ENCODE measurements at places on chromosomes 1 and 21.
A peak's percentile ranks its signal among the peaks of the same experiment; 100 is the strongest.

DNA sequence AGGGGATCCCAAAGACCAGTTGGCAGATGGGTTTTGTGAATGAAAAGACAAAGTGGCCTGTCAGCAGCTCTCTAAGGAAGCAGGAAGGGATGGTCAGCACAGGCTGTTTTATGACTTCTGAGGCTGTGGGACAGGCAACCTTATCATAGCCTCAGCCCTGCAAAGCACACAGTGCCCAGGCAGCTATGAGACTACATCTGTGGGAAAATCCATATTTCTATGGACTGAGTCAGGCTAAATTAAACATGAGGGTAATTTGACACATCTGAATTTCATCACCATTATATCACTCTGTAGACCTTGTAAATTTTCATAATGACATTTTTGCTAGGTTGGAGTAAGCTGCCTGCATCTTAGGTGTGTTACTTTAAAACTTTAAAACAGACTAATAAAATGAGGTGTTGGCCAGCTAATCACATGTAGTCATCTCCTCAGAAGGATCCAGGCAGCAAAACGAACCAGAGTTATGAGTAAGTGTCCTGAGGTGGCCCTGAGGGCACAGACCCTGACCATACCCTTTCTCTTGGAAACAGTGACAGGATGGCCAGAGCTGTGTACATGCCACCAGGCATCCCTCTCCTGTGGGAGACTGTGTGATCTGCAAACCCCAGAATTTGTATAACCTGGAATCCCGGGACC, 14.6 kb downstream of the NGF start:
- DNase-seq, result no peak

- no peak for DNase-seq
These were observed 49.5 kb downstream of the SLC19A1 start for GRCh38 chr21:45492765-45493164.

DNA sequence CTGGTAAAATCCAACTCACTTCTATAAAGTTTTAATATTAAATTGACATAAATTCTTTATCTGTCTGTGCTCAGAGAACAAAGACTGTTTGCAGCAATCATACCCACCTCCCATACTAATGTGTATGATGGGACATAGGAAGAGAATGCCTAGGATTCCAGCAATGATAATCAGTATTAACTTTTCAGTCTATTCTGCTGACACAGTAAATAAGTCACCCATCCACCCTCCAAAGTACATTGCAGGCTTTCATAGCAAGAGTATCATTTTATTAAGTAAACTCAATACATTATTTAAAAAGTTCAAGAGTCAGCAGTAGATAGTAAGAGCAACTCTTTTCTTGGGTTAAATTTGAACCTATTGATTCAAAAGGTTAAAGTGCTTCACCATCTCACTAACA, 8.8 kb downstream of the RBM34 start:
- no peak for DNase-seq

GRCh38 chr1:203772836-203773235, 7.9 kb downstream of the LAX1 start:
- no peak for DNase-seq

DNA sequence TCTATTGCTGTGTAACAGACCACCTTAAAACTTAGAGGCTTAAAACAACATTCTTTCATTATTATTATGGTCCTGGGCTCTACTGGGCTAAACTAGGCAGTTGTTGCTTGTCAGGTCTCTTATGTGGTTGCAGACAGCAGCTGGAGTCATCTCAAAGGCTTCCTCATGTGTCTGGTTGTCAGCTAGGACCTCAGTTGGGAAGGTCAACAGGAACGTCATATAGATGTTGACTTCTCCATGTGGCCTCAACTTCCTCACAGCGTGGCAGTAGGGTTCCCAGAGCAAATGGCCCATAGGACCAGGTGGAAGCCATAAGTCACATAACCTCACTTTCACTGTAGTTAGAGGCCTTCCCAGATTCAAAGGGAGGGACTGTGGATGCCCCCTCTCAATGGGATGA, 15.4 kb upstream of the MEF2D start:
- no peak for DNase-seq

DNA sequence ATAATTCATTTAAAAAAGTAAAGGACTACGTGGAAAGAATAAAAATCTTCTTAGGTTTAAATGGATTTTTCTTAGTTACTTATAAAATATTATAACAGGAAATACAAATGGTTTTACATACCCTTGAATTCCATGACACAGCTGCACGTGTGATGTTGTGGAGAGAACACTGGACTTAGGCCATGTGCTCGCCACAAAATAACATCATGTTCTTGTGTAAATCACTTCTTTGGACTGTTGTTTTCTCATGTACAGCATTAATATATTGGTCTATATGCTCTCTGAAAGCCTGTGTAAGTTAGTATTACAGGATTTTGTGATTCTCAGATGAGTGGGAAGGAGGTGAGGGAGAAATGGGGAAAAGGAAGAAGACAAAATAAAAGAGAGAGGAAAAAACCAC, 228.2 kb downstream of the DNM3 start:
- no peak for DNase-seq

GRCh38 chr1:85577419-85578320, 2.9 kb upstream of the CCN1 start:
- DNase-seq, result no peak

- no peak for DNase-seq
These were observed 37.8 kb upstream of the MPC2 start for GRCh38 chr1:167974698-167975097.

DNA sequence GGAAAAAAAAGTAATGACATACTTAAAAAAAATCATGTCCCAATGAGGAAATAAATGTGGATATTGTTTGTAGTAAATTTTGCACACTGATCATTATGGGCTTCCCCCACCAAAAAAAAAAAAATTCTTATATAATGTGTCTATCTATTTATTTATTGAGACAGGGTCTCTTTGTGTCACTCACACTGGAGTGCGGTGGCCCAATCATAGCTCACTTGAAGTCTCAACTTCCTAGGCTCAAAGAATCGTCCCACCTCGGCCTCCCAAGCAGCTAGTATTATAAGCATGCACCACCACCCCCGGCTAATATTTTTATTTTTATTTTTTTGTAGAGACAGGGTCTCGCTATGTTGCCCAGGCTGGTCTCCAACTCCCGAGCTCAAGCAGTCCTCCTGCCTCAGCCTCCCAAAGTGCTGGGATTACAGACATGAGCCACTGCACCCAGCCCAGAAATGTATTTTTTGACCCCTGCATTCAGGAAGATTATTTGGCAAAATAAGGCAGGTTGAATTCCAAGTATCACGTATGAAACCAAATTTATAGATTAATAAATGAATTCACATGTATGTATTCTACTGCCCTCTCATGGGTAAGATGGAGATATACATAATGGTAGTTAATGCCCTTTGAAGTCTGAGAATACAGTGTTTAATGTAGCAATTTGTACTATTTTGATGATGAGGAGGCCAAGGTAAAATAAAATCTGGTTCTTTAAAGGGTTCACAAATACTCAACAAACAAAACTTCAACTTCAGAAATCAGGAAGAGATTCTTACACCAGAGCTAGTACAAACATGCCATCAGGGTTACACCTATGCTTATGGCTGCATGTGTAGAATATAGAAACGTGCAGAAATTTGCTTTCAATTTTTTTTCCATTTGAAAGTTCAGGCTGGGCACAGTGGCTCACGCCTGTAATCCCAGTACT, 1.4 kb upstream of the DENND2C start:
- no peak for DNase-seq

DNA sequence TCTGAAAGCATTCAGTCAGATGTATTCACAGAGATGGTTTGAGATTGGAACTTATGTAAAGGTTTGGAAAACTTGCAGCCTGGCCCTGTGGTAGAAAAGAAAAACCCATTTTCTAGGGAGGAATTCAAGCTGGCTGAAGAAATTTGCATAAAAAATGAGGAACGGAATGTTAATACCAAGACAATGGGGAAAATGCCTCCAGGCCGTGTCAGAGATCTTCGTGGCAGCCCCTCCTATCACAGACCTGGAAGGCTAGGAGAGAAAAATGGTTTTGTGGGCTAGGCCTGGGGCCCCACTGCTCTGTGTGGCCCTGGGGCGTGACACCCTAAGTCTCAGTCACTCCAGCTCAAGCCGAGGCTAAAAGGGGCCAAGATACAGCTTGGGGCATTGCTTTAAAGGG, 26.7 kb downstream of the NME7 start:
- no peak for DNase-seq

- no peak for DNase-seq
These were observed 171.0 kb downstream of the ZC3H11B start for GRCh38 chr1:219441884-219442283.

- DNase-seq, result peak; percentile 9
These were observed 128.7 kb upstream of the DPYD start for GRCh38 chr1:98049370-98050135.

- DNase-seq, result no peak
These were observed 105.8 kb upstream of the WLS start for GRCh38 chr1:68338081-68338480.

DNA sequence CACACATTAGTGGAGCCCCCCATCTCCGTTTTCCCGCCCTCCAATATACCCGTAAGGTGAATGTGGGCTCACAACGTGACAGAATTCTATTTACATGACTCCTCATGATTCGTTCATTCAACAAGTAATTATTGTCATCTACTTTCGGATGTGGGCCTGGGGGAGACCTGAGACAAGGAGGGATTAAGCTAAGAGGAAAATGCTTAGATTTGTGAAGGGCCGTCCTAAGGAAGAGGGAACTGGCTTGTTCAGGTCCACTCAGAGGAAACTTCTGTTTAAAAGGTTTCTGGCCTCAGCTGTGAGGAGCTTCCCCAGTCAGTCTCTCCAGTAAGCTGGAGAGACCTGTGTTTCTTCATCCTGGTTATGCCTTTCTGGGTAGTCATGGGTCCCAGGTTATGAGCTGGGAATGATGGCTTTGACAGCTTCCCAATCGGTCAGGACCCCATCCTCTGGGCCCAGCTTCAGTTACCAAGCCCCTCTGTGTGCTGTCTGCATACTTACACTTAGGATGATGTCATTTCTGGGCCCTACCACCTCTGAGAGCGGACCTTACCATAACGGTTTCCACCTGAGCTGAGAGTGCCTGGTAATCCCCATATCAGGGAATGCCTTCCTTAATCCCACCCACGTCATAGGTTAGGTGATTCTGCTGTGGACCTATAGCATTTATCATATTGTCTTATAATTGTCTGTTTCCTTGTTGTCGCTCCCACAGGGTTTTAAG, 687 bp upstream of the ERI3 start:
- no peak for DNase-seq

- DNase-seq, result peak; percentile 51
These were observed 4.1 kb downstream of the KRTAP13-4 start for GRCh38 chr21:30434033-30434631.

DNA sequence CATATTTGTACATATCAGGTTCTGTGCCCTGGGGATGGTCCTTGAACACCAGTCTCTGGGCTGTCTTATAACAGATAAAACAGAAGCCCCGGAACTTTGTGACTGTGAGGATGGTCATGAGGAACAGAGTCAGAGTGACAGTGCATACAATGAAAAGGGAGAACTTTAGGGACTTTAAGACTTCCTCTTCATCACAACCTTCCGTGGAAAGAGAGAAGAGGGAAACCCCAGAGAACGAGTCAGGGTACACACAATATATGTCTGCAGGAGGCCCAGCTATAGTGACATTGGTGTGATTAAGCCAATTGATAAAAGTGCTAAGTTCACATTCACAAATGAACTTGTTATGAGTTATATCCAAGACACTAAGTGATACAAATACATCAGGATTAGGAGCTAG, 32.1 kb downstream of the TLR5 start:
- DNase-seq, result no peak

DNA sequence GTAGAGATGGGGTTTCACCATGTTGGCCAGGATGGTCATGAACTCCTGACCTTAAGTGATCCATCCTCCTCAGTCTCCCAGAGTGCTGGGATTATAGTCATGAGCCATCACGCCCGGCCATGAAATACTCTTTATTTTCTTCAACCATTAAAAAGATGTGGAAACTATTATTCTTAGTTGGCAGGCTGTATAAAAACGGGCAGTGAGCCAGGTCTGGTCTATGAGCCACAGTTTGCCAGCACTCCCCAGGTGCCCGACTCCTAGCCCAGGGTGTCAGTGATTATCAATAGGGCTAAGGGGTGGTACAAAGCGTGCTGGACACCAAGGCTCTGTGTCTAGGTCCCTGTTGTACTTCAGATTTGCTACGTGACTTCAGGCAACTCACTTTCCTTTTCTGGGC, 3.7 kb upstream of the TMEM61 start:
- no peak for DNase-seq

GRCh38 chr21:43979654-43980053, 32.5 kb upstream of the TRAPPC10 start:
- no peak for DNase-seq

DNA sequence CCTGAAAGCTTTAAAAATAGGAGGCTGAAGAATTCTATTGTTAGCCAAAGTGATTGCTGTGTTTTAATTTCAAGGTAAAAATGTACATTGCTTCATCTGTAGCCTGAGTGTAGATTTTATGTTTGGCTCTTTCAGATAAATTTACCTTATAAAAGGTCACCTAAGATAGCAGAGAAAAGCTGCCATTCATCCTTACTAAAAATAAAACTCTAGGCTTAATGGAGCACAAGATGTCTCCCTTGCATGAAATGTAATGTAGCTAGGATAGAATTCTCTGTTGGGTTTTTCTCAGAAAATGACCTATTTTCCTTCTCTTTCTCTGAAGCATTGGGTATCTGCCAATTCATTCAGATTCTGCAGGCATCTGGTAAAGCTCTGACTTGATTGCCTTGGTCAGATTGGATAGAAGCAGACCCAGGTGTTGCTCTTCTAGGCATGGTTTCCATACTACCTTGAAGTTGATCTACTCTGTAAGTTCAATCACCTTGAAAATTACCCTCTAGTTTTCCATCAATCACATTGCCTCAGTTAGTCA, 176.6 kb upstream of the GORAB start:
- DNase-seq, result no peak

GRCh38 chr1:17185485-17185860, 19.5 kb upstream of the PADI1 start:
- peak; percentile 16 for DNase-seq

- DNase-seq, result peak; percentile 65
These were observed 61.1 kb downstream of the XCL1 start for GRCh38 chr1:168637350-168637991.

- peak; percentile 83 for DNase-seq
These were observed 1.6 kb upstream of the MMP23B start for GRCh38 chr1:1630191-1630964.

GRCh38 chr1:161085165-161085564, 4.2 kb downstream of the NECTIN4 start:
- no peak for DNase-seq

DNA sequence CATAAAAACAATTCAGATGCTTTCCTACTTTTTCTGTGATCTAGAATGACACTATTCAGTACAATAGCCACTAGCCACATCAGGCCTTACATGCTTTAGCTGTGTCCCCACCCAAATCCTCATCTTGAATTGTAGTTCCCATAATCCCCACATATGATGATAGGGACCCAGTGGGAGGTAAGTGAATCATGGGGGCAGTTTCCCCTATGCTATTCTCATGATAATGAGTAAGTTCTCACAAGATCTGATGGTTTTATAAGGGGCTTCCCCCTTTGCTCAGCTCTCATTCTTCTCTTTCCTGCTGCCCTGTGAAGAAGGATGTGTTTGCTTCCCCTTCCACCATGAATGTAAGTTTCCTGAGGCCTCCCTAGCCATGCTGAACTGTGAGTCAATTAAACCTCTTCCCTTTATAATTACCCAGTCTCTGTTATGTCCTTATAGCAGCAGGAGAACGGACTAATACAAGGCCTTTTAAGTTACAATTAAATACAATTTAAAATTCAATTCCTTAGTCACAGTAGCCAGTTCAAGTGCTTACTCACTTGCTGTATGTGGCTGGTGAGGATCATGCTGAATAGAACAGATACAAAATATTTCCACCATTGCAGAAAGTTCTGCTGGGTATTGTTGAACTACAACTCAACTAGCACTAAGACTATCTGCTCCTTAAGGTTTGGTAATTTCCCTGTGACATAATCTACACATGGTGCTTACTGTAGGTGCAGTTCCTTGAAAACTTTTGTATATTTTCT, 106.7 kb downstream of the SCMH1 start:
- DNase-seq, result no peak

All from D341Med (cell line).